ENCODE measurements at places on chromosomes 13 and 19.

DNA sequence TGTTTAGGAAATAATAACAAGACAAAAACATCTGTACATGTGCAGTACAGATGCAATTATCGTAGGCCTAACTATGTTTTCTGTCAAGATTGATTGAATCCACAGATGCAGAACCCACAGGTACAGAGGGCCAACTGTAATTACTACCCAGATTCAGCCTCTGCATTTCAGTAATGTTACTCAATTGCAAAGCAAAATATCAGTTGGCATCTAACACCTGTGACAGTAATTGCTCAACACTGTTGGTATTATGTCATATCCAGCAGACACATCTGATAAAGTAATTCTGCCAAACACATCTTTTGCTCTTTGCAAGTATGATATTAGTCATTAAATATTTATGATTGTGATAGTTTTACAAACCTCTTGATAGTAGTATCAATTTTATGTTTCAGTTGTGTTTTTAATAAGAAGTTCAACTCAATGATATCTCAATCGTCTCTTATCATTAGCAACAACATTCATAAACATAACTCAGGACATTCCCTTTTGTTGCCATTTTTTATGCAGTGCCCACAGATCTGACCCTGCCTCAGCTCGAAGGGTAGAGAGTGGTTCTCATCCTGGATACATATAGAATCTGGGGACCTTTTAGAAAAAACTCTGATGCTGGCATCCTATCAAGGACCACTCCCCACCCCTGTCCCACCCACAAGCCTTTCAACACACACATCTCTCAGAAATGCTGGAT lies 104.7 kb downstream of the MYCBP2 start:
- no peak for DNase-seq

DNA sequence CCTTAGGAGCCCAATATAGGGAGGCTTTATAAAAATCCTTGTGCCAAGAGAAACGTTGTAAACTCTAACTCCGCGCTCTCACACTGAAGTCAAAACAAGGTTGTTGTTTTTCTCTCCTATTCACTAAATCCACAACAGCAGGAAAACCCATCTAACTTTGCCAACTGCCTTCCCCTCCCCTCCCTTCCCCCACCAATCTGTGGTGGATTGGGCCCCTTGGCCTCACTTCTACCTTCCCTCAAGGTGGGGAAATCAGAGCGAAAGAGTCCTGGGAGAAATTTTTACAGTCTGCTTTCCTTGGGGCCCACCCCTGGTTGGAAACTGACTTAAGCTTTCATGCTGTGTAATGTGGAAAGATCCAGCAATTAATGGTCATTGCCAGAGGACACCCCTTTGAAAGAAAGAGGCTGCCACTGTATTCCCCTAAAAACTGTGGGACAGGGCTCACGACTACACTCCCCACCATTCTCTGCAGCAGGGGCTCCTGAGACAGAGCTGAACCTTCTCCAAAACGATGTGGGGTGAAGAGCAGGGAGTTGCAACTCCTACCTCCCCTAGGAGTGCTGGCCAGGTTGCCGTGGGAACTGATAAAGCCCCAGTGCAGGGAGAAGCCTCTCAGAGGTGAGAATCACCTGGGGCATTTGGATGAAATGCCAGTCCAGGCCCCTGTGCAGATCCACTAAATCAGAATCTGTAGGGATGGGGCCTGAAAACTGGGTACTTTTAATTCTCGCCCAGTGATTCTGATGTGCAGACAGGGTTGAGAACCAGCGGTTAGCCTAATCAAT lies 1.1 kb downstream of the DHRS12 start:
- peak; percentile 39 for DNase-seq

DNA sequence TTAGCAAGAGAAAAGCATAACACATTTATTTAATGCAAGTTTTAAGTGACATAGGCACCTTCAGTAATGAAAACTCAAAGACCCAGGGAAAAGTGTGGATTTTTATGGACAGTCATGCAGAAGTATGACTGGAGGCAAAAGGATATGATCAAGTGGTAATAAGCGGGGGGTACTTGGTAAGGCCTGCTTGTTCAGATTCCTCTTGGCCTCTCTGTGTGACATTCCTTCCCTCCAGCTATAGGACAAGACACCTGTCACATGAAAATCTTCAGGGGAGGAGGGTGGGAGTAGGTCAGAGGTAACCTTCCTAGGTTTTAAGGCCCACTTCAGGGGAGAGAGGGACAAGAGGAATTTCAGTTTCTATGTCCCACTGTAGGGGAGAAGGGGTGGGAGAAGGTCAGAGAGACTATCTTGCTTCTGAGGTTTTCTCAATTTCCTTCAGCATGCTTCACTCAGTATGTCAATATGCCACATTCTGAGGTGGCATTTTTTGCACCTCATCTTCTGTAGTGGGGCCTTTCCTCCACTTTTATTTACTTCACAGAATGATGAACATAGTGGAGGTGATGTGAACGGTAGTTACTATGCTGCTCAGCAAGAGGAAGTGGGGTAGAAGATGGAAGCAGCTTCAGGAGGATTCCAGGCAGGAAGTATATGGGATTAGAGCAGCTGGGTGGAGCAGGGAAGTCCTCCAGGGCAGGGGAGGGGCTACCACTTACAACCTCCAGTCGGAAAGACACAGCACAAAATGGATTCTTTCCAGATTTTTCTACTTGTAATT lies 73.2 kb upstream of the RFC3 start:
- DNase-seq = peak; percentile 64

DNA sequence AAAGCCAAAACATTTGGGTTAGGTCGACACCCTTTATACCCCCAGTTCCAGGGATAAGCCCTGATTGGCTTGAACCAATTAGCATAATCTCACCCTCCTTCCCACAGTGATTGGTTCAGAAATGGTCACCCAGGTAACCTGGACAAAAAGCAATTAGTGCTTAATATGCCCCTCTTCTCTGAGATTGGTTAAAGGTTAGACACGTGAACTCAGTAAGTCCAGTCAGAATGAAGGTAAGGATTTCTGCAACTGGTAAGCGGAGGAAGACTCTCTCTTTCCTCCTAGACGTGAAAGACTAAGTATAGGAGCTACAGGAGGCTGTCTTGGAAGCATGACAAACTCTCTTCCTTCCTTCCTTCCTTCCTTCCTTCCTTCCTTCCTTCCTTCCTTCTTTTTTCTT lies 1.3 kb upstream of the PNMA8C start:
- no peak for DNase-seq

- no peak for DNase-seq
These were observed 5.5 kb downstream of the RAVER1 start for GRCh38 chr19:10327793-10328192.

GRCh38 chr19:15837221-15837731 lies 21.8 kb upstream of the OR10H1 start:
- no peak for DNase-seq

DNA sequence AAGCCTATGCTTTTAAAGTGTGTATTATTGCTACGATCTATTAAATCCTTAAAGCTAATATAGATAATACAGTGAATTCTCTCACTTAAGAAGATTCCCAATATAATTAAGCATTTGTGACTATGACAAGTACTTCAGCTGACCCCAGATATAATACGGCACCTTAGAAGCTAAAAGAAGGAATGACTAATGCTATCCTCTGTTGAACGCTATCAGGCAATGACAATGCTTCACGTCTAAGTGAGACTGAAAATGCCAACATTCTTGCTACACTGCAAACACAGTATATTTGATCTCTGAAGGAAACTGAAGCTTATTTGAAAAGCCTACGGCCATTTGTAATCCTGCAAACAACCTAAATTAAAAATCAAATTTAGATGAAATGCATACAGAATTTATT lies 19.7 kb downstream of the VWA8 start:
- DNase-seq = no peak

DNA sequence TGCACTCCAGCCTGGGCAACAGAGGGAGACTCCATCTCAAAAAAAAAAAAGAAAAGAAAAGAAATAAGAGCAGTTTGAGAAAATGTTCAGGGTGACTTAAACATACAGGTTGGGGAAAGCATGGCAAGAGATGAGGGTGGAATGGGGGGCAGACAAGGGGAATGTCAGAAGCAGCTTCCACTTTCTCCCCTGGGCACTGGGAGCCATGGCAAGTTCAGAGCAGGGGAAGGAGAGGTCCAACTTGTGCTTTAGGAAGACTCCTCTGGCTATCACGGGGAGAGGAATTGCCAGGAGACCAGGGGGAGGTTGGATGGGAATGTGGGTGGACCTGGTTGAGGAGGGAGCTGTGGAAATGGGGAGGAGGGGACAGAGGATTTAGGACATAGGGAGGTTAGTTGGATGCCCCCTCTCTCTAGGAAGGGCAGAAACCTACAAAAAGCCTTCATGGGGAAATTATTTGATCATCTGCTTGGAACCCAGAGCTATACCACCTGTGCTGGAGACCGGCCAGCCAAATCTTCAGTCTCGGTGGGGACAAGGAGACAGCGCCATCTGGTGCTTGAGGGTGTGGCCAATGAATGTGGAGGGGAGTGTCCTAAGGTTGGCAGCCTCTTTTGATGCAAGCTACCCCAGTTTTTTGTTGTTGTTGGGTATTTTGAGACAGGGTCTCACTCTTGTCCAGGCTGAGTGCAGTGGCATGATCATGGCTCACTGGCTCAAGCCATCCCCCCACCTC lies 7.3 kb upstream of the STRN4 start:
- peak; percentile 44 for DNase-seq

DNA sequence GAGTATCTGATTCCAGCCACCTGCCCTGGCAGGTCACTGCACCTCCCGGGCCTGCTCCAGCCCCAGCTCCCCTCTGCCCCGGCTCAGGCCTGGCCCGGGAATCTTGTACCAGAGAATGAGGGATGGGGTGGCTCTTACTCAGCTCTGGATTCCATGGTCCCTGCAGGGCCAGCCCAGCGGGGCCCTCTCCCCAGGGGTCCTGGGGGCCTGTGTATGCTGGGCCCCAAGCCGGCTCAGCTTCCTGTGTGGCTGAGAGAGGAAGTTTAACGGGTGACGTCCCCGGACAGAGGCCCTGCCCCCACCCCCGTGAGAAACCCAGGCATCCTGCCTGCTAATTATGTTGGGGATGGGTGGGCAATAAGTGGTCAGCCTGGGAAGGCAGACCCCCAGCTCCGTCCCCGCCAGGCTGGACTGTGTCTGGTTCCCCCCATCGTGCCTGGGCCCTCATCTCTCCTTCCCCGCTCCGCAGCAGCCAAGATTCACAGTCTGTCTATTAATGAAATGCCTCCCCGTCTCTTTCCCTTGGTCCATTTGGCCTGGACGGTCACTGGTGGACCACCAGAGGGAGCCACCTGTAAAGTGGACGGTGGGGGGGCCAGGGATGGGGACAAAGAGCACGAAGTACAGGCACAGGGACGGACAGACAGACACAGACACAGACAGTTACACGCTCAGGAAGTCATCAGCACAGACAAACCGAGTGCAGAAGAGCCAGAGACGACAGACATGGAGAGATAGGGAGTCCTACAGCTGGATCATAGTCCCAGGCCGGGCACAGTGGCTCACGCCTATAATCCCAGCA lies at the start of gene DENND1C:
Gene DENND1C, minus strand, starts transcription at position 247 of the 802 bp plus-strand sequence. Its CDS starts 92 bp downstream, at position 155.
- DNase-seq = no peak

DNA sequence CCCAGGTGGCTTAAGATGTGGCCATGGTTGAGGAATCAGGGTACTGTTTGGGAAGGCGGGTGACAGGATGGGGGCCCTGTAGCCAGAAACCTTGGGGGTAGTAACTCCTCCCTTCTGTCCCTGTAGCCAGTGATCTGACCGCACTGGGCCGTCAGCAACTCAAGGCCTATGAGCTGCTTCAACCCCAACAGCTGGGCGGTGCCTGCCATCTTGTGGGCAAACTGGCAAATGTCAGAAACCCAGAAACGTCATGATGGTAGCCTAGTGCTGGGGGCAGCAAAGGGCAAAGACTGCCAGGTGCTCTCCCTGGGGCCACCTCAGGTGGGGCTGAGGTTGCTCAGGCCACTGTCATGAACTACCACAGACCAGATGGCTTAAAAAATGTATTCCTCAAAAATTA lies 3.5 kb downstream of the COPE start:
- DNase-seq = peak; percentile 6

GRCh38 chr13:111270765-111271698 lies 49.4 kb upstream of the TEX29 start:
- DNase-seq = no peak

DNA sequence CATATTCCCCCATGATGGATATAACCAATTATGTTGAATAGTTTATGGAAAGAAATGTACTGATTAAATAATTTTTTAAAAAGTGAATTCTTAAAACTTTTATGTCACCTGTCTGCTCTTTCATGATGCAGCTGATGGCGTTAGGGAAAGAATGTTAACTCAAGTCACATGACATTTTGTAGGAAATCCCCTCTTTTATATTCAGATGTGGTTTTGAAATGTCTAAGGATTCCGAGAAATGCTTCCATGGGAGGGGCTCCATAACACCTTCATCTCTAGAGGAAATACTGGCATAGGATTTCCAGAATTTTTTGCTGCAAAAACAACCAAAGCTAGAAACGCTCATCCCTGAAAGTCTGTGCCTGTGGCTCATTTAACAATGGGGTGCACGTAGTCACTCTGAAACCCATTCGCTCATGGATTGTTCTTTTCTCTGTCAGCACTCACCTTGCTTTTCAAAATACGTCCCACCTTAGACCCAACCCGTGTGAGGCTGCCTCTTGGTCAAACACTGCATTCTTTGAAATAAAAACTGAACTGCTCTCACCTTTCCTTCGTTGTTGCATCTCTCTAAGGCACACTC lies 288.9 kb downstream of the SHISA2 start:
- DNase-seq = no peak

DNA sequence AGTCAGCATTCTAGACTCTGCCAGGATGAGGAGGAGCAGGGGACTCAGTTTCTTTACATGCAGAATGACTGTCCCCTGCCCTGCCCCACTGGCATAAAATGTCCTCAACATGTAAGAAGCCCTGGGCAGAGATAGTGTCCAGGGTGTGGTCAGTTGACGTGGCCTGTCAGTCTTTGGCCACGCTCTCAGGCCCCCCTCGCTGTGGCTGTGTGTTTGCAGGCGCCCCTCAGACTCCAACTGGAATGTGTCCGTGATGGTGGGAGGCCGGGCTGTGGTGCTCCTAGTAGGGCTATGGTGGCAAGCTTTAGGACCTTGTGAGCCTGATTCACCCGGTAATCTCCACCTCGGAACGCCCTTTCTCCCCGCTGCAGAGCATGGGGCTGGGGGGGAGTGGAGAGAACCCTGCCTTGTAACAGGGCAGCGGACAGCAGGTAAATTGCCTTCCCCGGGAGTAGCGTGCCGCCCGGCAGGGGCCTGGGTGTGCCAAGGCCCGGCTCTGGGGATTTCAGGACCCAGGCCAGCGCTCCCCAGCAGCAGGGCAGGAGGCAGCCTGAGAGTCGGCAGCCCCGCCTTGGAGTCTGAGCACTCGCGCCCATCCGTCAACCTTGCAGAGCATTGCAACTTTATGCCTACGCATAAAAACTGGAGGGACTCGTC lies 62.3 kb downstream of the CHST8 start:
- DNase-seq = no peak

DNA sequence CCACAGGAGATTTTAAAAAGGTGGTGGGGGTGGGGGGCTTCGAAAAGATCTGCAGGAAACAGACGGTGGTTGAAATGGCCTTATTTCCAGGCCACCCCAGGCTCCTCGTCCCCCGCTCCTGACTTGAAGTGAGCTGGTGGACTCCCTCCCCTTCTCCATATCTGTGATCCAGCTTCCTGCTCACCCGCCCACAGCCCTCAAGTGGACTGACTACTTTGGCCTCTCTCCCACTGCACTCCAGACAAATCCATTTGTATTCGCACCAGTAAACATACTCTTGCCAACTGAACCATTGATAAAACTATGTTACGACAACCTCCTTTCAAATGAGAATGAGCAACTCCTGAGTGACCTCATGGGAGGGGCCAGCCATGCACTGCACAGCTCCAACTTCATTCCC lies 259.5 kb downstream of the COL4A1 start:
- DNase-seq = peak; percentile 99

Measured in NCI-H1092 treated with DMSO at 0.1 percent for 48 hours (cell line).